Nasal cavity respiratory epithelium epithelial cell of viscerocranial mucosa (primary cell): ENCODE measurements at places on chromosomes 5 and 9. TPM values are rescaled to one million over a fixed set of nuclear protein-coding genes. Genes with fewer than 3 reads are reported as not detected.

TXNDC8 gene
- not detected in 2 replicates for total RNA-seq

CCNI2 gene
- 0.28 TPM in 1 of 2 replicates, not detected in the other for total RNA-seq

MARVELD2 gene
- 42.0 and 53.6 TPM in 2 replicates for total RNA-seq

PCDHGB7 gene
- total RNA-seq = 1.4 and 9.3 TPM in 2 replicates

ANXA2R gene
- under 0.01 and 1.00 TPM in 2 replicates for total RNA-seq

PCDHGA3 gene
- under 0.01 and 0.36 TPM in 2 replicates for total RNA-seq

SLC34A1 gene
- 0.14 TPM in 1 of 2 replicates, not detected in the other for total RNA-seq

CCDC183 gene
- total RNA-seq = under 0.01 and 0.28 TPM in 2 replicates

SUSD3 gene
- 0.78 TPM in 1 of 2 replicates, not detected in the other for total RNA-seq

IQGAP2 gene
- 0.50 TPM in 1 of 2 replicates, not detected in the other for total RNA-seq

CNTNAP3 gene
- total RNA-seq = 7.2 and 10.3 TPM in 2 replicates

PRR16 gene
- 0.34 and 0.36 TPM in 2 replicates for total RNA-seq

ANKDD1B gene
- 0.68 and 4.0 TPM in 2 replicates for total RNA-seq

BTNL9 gene
- total RNA-seq = 0.07 TPM in 1 of 2 replicates, not detected in the other

KLHL3 gene
- 1.7 and 2.9 TPM in 2 replicates for total RNA-seq

DRD1 gene
- not detected in 2 replicates for total RNA-seq

TICAM2 gene
- total RNA-seq = under 0.01 and 0.50 TPM in 2 replicates

SSBP2 gene
- 8.5 and 45.6 TPM in 2 replicates for total RNA-seq

SUSD1 gene
- 7.2 and 12.5 TPM in 2 replicates for total RNA-seq

NUTM2F gene
- not detected in 2 replicates for total RNA-seq

ERGIC1 gene
- 78.9 and 106 TPM in 2 replicates for total RNA-seq

TAF11L13 gene
- total RNA-seq = not detected in 2 replicates

SPINK4 gene
- total RNA-seq = not detected in 2 replicates

TMOD1 gene
- total RNA-seq = not detected in 2 replicates

IFNA21 gene
- total RNA-seq = not detected in 2 replicates

FRRS1L gene
- 0.07 TPM in 1 of 2 replicates, not detected in the other for total RNA-seq

FRMD3 gene
- total RNA-seq = under 0.01 and 0.43 TPM in 2 replicates

ARAP3 gene
- total RNA-seq = 3.4 and 10.3 TPM in 2 replicates

TMEM38B gene
- 30.1 and 37.3 TPM in 2 replicates for total RNA-seq

F12 gene
- 4.4 and 9.8 TPM in 2 replicates for total RNA-seq

WNT8A gene
- total RNA-seq = not detected in 2 replicates

TMEM215 gene
- not detected in 2 replicates for total RNA-seq

FBN2 gene
- total RNA-seq = 50.4 and 182 TPM in 2 replicates

TRIM52 gene
- 1.4 and 7.4 TPM in 2 replicates for total RNA-seq
